Hematopoietic multipotent progenitor cell (in vitro differentiated cells): ENCODE measurements at places on chromosomes 6 and 20.

DNA sequence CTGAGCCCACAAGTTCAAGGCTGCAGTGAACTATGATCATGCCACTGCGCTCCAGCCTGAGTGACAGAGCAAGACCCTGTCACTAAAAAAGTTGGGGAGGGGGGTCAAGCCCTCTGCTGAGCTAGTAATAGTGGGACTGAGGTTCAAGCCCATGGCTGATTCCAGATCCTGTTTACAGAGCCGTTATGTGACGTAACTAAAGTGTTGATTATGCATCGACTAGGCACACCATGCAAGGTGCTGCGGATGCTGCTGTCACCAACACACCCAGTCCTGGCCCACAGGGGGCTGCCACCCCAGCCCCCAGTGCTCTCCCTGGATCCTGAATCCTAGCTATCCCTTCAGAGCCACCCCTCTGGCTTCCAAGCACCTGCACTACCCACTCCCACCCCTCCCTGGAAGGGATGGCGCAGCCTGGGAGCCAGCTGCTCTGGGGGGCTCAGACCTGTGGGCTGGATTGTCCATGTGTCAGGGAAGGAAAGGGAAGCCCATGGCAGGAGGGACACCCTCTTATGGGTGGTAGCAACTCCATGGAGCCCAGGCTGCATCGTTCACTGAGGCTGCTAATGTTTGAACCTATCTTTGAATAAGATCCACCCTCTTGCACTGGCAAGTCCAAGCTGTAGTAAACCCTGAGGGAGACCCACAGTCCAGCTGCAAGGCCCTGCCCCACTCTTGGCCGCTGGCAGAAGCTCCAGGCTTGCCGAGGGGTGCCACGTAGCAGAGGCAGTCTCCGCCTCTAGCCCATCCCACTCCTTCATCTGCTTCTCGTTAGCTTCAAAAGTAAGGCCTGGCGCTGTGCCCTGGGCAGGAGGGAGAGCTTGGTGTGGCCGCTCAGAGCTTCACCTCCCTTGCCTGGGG, 95.0 kb downstream of the SNX5 start:
- DNase-seq = peak; percentile 86

DNA sequence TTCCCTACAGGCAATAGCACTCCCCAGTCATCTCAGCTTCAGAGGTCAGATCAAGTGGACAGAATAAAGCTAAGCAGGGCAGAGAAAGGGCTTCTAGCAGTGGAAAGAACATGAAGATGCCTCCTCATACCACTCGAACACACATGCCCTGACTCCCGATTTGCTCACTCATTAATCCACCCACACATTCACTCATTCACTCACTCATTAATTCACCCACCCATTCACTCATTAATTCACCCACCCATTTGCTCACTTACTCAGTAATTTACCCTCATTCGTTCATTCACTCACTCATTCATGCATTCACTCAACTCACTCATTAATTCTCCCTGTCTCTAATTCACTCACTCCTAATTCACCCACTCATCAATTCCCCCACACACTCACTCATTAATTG, 43.9 kb downstream of the HNF4A start:
- no peak for DNase-seq

- no peak for DNase-seq
These were observed 24.6 kb downstream of the DST start for GRCh38 chr6:56618050-56618449.

GRCh38 chr20:61778495-61778863, 287.2 kb downstream of the TAF4 start:
- no peak for DNase-seq

GRCh38 chr6:18352842-18353241, 34.3 kb upstream of the RNF144B start:
- no peak for DNase-seq

- no peak for DNase-seq
These were observed 66.3 kb downstream of the PPP1R3G start for GRCh38 chr6:5151360-5151954.

DNA sequence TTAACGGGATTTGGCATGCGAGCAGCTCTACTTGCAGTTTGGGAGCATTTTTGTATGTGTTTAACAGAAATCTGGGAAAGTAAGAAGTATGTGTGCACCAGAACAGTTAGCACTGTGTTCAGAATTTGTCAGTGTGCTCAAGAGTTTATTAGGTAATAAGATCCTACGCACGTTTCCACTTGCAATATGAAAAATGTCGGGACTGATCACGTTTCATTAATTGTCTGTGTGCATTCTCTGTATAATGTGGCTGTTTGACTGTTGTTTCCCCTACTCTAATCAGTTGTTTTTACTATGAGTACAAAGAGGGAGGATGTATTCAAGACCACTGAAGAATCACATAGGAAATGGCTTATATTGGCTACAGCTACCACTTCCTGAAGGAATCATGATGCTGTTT, 349.7 kb upstream of the POU3F2 start:
- DNase-seq = no peak

DNA sequence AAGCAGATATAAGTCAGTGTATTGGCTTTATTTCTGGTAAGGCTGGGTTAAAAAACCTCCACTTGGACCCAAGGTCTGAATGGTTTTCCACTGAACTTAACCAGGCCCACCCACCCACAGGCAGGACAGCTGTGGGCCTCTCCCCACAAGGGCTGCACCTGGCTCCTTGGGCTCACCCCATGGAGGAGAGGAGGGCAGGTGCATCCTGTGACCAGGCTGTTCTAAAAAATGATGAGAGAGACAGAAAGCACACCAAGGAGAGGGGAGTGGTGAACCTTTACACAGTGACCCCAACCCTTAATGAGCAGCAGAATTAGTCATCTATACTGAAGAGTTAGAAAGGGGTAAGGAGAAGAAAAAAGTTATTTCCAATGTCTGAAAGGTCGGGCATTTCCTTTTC, 34.5 kb upstream of the DUSP22 start:
- DNase-seq = peak; percentile 31

DNA sequence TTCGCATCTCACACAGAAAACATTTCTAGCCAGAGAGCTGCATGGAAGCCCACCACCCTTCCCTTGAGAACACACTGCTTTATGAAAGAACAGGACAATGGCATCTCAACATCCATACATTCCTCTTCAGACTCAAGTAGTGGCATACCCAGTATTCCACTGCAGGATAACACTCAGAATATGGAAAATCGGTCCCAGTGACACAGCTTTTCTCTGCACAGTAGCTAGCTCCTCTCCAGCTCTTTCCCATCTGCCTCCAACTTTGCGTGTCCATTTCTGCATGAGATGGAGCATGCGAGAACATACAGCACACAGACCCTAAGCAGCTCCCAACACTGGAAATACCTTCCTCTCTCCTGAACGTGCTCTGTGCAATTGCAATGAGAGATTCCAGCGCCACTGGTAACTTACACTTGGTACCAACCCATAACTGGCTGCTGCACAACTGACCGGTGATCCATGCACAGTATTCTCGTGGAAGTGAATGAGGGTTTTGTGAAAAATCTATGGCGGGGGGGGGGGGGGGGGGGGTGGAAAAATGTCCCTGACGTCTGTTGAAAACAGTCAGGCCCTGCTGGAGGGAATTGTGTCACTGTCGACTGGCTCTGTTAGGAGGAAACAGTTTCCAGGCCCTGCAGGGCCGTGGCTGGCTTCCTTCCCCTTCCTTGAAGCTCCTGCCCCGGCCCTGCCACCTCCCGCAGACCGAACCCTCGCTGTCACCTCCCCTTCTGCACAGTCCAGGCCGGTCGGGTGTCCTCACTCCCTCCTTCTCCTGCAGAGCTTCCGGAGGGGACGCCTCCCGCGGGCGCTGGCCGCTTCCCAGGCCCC, 265.9 kb upstream of the QKI start:
- DNase-seq = no peak

DNA sequence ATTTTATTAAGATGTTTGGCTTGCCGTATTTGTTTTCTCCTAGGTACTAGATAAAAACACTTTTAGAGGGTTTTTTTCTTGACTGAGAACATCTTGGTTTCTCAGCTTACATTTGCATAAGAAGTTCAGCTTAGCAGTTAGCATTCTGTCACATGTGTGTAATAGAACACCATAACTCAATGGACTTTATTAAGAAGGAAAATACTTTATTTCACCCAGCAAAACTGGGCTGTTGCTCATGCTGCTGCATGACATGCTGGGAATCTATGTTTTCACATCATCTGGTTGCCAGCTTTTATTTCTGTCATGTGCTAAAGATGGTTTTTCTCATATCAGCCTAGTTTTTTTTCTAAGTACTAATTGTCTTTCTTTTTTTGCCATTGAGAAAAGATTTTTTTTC, 144.6 kb downstream of the UTRN start:
- no peak for DNase-seq
